Activated CD4-positive, alpha-beta T cell treated with anti-CD3 and anti-CD28 coated beads, Interleukin-2, amount 10 ng/mL, durations not matched to agents 24 days and 14 days (primary cell): ENCODE measurements at places on chromosomes 5 and 9. TPM values are rescaled to one million over a fixed set of nuclear protein-coding genes. Genes with fewer than 3 reads are reported as not detected.

- no peak overlapping the region for H3K4me3 ChIP-seq
- H3K36me3 ChIP-seq: no peaks in the 10 kb centered on the region
- no peaks in the 10 kb centered on the region for H3K4me1 ChIP-seq
- no peak overlapping the region for H3K27ac ChIP-seq
- H3K27me3 ChIP-seq: peaks cover 8% of the 10 kb centered on the region
- no peak for DNase-seq
These were observed 38.5 kb upstream of the RARS1 start for GRCh38 chr5:168447808-168448207.

- H3K4me1 ChIP-seq: no peaks in the 10 kb centered on the region
- H3K27ac ChIP-seq: no peak overlapping the region
- no peaks in the 10 kb centered on the region for H3K27me3 ChIP-seq
- H3K4me3 ChIP-seq: no peak overlapping the region
These were observed 255.1 kb downstream of the MAT2B start for GRCh38 chr5:163760498-163760897.

DNA sequence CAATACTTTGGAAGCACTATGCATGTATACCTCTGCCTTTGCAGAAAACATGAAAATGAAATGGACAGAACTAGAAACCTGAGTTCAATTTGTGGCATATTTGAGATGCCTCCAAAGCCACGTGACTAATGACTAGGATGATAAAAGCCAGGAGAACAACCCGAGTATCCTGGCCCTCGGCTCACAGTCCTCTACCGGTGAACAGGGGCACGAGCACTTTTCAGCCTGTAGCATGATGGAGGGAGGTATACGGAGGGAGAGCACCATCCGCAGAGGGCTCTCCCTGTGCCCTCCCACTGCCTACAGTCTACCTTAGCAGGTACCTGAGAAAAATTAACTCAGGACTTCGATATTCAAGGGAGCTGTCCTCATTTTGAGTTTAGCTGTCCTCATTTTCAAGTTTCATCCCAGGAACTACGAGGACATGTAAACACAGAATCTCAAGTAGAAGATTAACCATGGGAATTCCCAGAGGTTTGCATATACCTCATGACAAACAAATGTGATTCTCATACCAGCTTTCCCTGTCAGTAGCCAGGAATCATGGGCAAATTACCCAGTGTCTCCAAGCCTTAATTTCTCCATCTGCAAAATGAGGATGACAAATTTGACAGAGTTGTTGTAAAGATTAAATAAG, 249.3 kb downstream of the DNAH5 start:
- H3K4me1 ChIP-seq: no peaks in the 10 kb centered on the region
- no peak overlapping the region for H3K27ac ChIP-seq
- H3K4me3 ChIP-seq: no peak overlapping the region
- H3K36me3 ChIP-seq: no peaks in the 10 kb centered on the region

DNA sequence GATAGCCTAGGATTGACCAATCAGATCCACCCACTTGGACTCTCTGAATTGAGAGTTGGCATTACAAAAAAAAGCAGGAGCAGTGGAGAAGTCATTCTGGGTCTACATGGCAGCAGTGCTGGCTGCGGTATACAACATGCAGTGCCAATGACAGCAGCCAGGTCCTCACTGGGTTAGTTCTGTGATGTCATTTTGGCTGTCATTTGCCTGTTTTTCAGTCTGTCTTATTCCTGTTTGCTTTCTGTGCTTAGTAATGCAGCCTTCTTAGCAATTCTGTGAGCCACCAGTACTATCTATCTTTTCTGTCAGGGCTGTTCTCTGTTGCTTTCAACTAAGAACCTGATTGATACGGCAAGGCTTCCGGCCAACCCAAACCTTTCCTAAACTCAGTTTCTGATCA, 471.8 kb downstream of the BNC2 start:
- no peaks in the 10 kb centered on the region for H3K36me3 ChIP-seq
- no peaks in the 10 kb centered on the region for H3K4me1 ChIP-seq
- no peaks in the 10 kb centered on the region for H3K27me3 ChIP-seq
- no peak overlapping the region for H3K4me3 ChIP-seq
- DNase-seq: no peak

- H3K4me1 ChIP-seq: peaks cover 2% of the 10 kb centered on the region
- no peak overlapping the region for H3K27ac ChIP-seq
- no peak for DNase-seq
- no peak overlapping the region for H3K4me3 ChIP-seq
- H3K36me3 ChIP-seq: peaks cover 30% of the 10 kb centered on the region
These were observed 27.1 kb downstream of the RUFY1 start for GRCh38 chr5:179577286-179577960.

GRCh38 chr9:87615547-87616148, 110.3 kb upstream of the CTSL start:
- no peak overlapping the region for H3K27ac ChIP-seq
- no peak for DNase-seq
- no peaks in the 10 kb centered on the region for H3K36me3 ChIP-seq
- no peaks in the 10 kb centered on the region for H3K27me3 ChIP-seq

DNA sequence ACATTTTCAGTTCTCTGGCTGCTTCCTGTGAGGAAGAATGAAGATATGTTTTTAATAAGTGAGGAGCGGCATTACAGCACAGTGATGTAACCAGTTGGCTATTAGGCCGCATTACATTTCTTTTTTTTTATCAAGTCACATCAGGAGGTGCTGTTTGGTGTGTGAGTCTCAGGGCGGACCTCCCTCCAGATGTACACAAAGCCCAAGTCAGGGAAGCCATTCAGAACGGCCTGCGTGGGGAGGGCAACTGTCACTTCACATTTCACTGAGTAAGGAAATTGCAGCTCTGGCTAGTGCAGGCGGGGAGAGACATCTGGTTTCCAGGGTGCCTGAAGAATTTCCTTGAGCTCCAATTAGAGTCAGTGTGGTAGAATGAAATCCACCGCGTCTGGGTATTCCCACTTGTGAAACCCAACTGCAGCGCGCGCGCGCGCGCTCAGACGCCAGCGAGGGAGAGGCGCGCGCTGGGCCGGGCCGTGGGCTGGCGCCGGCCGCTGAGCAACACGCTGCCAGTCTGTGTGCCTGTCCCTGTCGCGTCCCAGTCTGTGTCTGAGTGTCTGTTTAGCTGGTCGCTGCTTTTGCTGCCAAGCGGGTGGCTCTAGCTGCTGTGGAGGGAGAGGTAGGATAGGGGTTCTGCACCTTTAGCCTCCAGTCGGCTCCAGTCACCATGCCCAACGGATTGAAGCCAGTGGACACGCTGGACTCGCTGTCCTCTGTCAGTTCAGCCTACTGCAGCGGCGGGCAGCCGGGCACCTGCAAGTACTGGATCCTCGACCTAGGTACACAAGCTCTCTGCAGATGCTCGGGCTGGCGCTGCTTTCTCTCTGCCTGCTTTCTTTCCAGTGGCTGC, 140.8 kb upstream of the OTULINL start:
- H3K27ac ChIP-seq: no peak overlapping the region
- H3K36me3 ChIP-seq: peaks cover 2% of the 10 kb centered on the region

- peaks cover 17% of the 10 kb centered on the region for H3K36me3 ChIP-seq
- peaks cover 4% of the 10 kb centered on the region for H3K27me3 ChIP-seq
- no peak overlapping the region for H3K27ac ChIP-seq
- no peaks in the 10 kb centered on the region for H3K4me1 ChIP-seq
- no peak overlapping the region for H3K4me3 ChIP-seq
These were observed 6.6 kb upstream of the AHRR start for GRCh38 chr5:314676-315487.

GRCh38 chr5:67672636-67673035, 476.0 kb upstream of the CD180 start:
- H3K27me3 ChIP-seq: no peaks in the 10 kb centered on the region
- peak; percentile 33 for DNase-seq
- no peaks in the 10 kb centered on the region for H3K4me1 ChIP-seq
- H3K36me3 ChIP-seq: no peaks in the 10 kb centered on the region
- no peak overlapping the region for H3K27ac ChIP-seq
- H3K4me3 ChIP-seq: no peak overlapping the region

- no peak overlapping the region for H3K4me3 ChIP-seq
- H3K36me3 ChIP-seq: no peaks in the 10 kb centered on the region
- DNase-seq: no peak
- H3K27ac ChIP-seq: no peak overlapping the region
- no peaks in the 10 kb centered on the region for H3K4me1 ChIP-seq
These were observed 78.1 kb upstream of the UNC5A start for GRCh38 chr5:176732306-176732705.

- peaks cover 53% of the 10 kb centered on the region for H3K4me1 ChIP-seq
- peak overlapping the region; percentile 91 for H3K27ac ChIP-seq
- H3K27me3 ChIP-seq: no peaks in the 10 kb centered on the region
- H3K36me3 ChIP-seq: peaks cover 16% of the 10 kb centered on the region
- peak overlapping the region; percentile 35 for H3K4me3 ChIP-seq
These were observed 51.6 kb downstream of the AHRR start for GRCh38 chr5:372996-373709.

DNA sequence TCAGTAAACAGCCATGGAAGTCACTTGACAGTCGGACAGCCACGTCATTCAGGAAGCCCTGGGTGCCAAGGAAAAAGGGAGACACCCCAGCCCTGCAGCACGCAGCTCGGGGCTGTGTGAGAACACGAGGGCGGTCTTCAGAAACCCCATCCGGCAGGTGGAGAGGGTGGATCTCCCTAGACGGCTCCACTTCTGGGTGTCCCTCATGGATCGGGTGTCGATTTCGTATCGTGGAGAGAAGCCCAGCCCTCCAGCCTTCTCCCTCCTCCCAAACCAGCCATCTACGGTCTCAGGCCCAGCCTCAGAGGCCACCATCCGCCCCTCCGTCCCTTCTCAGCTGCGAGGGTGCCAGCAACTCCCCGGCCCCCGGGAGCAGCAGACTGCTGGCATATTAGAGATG, 65.5 kb upstream of the BARHL1 start:
- H3K4me3 ChIP-seq: no peak overlapping the region
- no peaks in the 10 kb centered on the region for H3K4me1 ChIP-seq
- peaks cover 8% of the 10 kb centered on the region for H3K27me3 ChIP-seq
- no peak overlapping the region for H3K27ac ChIP-seq
- no peaks in the 10 kb centered on the region for H3K36me3 ChIP-seq
- no peak for DNase-seq

DNA sequence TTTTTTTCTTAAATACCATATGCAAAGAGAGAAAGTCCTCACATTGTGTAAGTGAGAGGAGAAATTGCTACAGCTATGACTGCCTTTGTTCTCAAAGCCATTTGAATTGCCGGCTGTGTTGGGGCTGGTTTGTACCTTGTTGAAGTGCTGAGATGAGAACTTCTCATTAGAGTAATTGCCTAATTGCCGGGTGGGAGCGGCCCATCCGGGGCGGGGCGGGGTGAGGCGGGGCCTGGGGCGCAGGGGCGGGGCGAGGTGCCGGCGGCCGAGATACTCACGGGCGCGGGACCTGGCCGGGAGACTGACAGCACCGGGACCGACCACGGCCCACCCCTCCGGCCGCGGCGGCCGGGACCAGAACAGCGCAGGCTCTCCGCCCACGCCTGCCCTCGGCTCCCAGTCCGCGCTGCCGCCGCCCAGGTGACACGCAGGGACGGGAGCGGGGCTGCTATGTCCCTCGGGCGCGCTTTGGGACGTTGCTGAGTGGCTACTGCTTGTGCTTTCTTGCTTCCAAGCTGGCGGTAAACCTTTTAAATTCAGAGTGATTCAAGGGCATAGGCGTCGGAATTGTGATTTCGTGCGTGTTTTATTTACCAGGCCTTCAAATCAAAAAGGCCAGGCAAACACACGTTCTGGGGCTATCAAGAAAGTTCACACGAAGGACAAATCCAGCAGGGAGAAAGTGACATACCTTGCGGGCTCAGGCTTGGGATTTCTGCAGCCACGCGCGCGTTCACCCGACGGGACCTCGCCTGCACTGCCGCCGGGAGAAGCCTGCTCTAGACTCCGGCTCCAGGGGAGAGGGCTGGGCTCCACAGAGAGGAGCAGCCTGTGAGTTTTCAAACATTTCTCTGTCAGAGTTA, 269.1 kb downstream of the FANCC start:
- H3K27me3 ChIP-seq: peaks cover 36% of the 10 kb centered on the region
- H3K36me3 ChIP-seq: peaks cover 4% of the 10 kb centered on the region
- peak; percentile 78 for DNase-seq
- H3K27ac ChIP-seq: no peak overlapping the region
- H3K4me3 ChIP-seq: peak overlapping the region; percentile 86

- DNase-seq: no peak
- no peak overlapping the region for H3K4me3 ChIP-seq
- peaks cover 19% of the 10 kb centered on the region for H3K4me1 ChIP-seq
- no peaks in the 10 kb centered on the region for H3K27me3 ChIP-seq
- no peak overlapping the region for H3K27ac ChIP-seq
These were observed 45.3 kb upstream of the RICTOR start for GRCh38 chr5:39119404-39120051.

DNA sequence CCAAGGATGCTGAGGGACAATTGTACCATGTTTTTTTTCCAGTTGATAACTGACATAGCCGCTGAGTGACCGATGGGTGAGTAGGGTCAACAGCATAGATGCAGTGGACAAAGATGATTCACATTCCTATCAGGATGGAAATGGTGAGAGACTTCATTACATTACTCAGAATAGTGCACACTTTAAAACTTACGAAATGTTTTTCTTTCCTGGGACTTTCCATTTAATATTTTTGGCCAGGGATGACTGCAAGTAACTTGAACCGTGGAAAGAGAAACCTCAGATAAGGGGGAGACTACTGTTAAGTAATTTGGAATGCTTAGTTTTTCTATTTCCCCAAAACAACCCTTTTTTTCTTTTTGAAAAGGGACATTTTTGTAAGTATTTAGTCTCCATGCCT, 3.0 kb upstream of the TUSC1 start:
- no peaks in the 10 kb centered on the region for H3K4me1 ChIP-seq
- no peak overlapping the region for H3K4me3 ChIP-seq
- H3K36me3 ChIP-seq: no peaks in the 10 kb centered on the region
- no peak overlapping the region for H3K27ac ChIP-seq
- DNase-seq: no peak

DNA sequence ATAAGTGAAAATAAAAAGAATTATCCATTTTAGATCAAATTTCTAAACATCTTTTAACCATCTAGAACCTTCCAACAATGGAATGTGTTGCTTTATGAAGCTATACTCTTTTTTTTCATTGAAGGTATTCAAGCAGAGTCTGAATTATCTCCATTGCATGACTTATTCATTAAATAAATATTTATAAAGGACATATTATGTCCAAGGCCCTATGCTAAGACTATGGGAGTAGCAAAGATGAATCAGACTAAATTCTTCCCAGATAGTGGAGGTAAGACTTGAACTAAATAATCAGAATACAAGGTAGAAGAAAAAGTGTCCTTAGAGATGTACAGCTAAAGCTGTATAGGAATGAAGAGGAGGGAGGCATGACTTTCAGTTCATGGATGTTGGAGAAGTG, 215.5 kb upstream of the RGMB start:
- no peak for DNase-seq
- H3K27ac ChIP-seq: no peak overlapping the region
- H3K4me1 ChIP-seq: no peaks in the 10 kb centered on the region
- no peaks in the 10 kb centered on the region for H3K36me3 ChIP-seq
- no peak overlapping the region for H3K4me3 ChIP-seq
- H3K27me3 ChIP-seq: no peaks in the 10 kb centered on the region

GRCh38 chr9:115514454-115514853, 396.5 kb upstream of the TNC start:
- DNase-seq: no peak
- no peaks in the 10 kb centered on the region for H3K36me3 ChIP-seq
- no peaks in the 10 kb centered on the region for H3K4me1 ChIP-seq
- H3K4me3 ChIP-seq: no peak overlapping the region
- H3K27me3 ChIP-seq: peaks cover 10% of the 10 kb centered on the region

GRCh38 chr5:121503111-121503840, 348.4 kb upstream of the FTMT start:
- no peak overlapping the region for H3K27ac ChIP-seq
- no peaks in the 10 kb centered on the region for H3K36me3 ChIP-seq
- DNase-seq: no peak

- peaks cover 3% of the 10 kb centered on the region for H3K27me3 ChIP-seq
- no peaks in the 10 kb centered on the region for H3K4me1 ChIP-seq
- no peaks in the 10 kb centered on the region for H3K36me3 ChIP-seq
- H3K4me3 ChIP-seq: no peak overlapping the region
These were observed 142.0 kb upstream of the RGMB start for GRCh38 chr5:98631311-98632054.

The ANKS6 gene
- total RNA-seq: 13.4 and 13.6 TPM in 2 replicates

The MCTP1 gene
- total RNA-seq: not detected in 2 replicates

The SLC9A3 gene
- 3.0 and 3.3 TPM in 2 replicates for total RNA-seq

The FAT2 gene
- not detected in 2 replicates for total RNA-seq
